Stomach (tissue), 19 donors: ENCODE measurements at places on chromosomes 6 and 20. TPM values are rescaled to one million over a fixed set of nuclear protein-coding genes. Genes with fewer than 3 reads are reported as not detected.

Gene COL9A1
- total RNA-seq, result not detected

Gene SLC25A27
- total RNA-seq, result 49.6 TPM

Gene PSORS1C1
- not detected for total RNA-seq

Gene LPA
- total RNA-seq, result not detected

Gene HLA-DOB
- total RNA-seq, result not detected

Gene ASIP
- not detected for total RNA-seq

Gene ABHD16B
- not detected for total RNA-seq

Gene MMUT
- total RNA-seq, result 21.6 TPM

Gene GNAS-AS1
- total RNA-seq, result 45.5 TPM

Gene TXLNB
- not detected for total RNA-seq

Gene HLA-DMB
- total RNA-seq, result not detected

Gene CCN6
- not detected for total RNA-seq

DNA sequence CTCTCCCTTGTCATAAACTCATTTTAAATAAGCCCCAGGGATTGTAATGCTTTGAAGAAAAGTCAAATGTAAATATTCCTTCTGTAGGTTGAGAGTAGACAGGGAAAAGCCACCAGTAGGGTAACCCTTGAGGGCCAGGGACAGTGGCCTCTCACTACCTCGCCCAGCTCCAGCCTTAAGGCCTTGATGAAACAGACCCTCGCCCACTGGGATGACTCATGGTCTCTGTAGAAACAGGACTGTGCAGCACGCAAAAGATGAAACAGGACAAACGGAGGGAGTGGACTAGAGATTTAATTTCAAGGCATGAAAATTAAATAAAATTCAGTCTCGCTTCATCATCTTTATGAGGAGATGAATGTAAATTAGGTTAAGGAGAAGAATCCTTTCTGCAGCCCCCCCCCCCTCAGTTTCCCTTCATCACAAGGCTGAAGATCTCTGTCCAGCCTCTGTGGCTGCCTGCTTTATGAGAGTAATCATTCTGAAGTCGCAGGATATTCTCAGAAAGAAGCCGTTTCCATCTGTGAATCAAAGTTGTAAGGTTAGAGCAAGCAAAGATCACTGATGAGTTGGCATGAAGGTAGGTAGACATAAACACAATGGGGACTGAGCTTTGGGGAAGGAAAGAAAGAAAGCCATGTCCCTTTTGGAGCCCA is 60.4 kb downstream of the TMEM200A start:
- no peaks in the 10 kb centered on the region for H3K27me3 ChIP-seq
- H3K36me3 ChIP-seq, result no peaks in the 10 kb centered on the region
- peak; percentile 23 for DNase-seq
- no peak overlapping the region for H3K4me3 ChIP-seq

GRCh38 chr20:44467289-44467883 is 8.3 kb upstream of the TTPAL start:
- H3K4me1 ChIP-seq, result no peaks in the 10 kb centered on the region
- no peak overlapping the region for H3K27ac ChIP-seq
- no peak overlapping the region for H3K4me3 ChIP-seq
- no peak for DNase-seq

- H3K36me3 ChIP-seq, result no peaks in the 10 kb centered on the region
- no peaks in the 10 kb centered on the region for H3K27me3 ChIP-seq
- H3K4me3 ChIP-seq, result no peak overlapping the region
- no peak overlapping the region for H3K27ac ChIP-seq
Measured at GRCh38 chr6:169165561-169166300, 87.9 kb downstream of the THBS2 start.

GRCh38 chr6:107654764-107655163 is 164.8 kb downstream of the SOBP start:
- no peak for DNase-seq
- H3K27me3 ChIP-seq, result no peaks in the 10 kb centered on the region

- no peak overlapping the region for H3K4me3 ChIP-seq
- peak; percentile 27 for DNase-seq
- H3K4me1 ChIP-seq, result no peaks in the 10 kb centered on the region
- no peak overlapping the region for H3K27ac ChIP-seq
- peaks cover 46% of the 10 kb centered on the region for H3K36me3 ChIP-seq
Measured at GRCh38 chr20:25318471-25319240, 70.8 kb downstream of the PYGB start.

GRCh38 chr20:63357921-63358905 is 2.9 kb downstream of the CHRNA4 start:
- no peak overlapping the region for H3K4me3 ChIP-seq
- peaks cover 22% of the 10 kb centered on the region for H3K4me1 ChIP-seq
- H3K27me3 ChIP-seq, result peaks cover 9% of the 10 kb centered on the region

DNA sequence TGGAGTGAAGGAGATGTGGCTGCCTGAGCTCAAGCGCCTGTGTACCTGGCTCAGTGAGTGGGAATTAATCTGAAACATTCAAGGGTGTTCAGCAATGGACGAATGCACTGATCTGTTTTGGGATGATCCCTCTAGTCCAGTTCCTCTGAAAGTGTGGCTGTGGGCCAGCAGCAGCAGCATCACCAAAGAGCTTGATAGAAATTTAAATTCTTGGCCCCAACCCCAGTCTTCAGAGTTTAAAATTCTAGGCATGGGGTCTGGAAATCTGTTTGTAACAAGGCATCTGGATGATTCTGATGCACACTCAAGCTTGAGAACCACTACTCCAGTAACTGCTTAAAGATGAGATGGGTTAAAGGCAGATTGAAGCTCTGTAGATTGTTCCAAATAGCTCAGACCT is 59.2 kb downstream of the STMND1 start:
- DNase-seq, result peak; percentile 41
- H3K36me3 ChIP-seq, result no peaks in the 10 kb centered on the region
- H3K27ac ChIP-seq, result no peak overlapping the region

- H3K27me3 ChIP-seq, result no peaks in the 10 kb centered on the region
- H3K36me3 ChIP-seq, result no peaks in the 10 kb centered on the region
Measured at GRCh38 chr6:143397227-143398222, 53.0 kb downstream of the ADAT2 start.

- no peaks in the 10 kb centered on the region for H3K36me3 ChIP-seq
- H3K27ac ChIP-seq, result no peak overlapping the region
- no peak for DNase-seq
- no peak overlapping the region for H3K4me3 ChIP-seq
- H3K4me1 ChIP-seq, result peaks cover 11% of the 10 kb centered on the region
Measured at GRCh38 chr6:137486416-137486815, 7.8 kb downstream of the OLIG3 start.

DNA sequence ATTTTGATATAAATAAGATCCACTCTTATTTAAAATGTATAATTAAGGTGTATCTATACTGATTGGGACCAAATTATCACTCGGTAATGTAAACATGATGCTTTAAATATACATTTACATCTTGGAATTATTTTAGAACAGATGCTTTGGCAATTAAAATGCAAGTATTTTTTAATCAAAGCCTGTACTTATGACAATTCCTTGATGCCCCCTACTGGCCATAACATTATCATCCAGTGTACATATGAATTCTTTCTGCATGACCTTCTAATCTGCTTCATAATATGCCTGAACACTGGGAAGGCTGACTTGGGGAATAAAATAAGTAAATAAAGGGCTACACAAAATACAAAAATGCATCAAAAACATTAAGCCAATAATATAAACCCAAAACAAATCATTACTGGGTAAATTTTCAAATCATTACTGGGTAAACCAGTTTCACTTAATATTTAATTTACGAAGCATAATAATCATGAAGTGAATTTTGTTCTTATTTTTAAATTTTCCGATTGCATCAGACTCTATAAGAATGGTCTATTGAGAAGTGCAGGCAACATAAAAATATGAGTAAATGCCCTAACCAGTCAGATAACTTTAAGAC is 65.1 kb downstream of the CGA start:
- no peaks in the 10 kb centered on the region for H3K4me1 ChIP-seq
- H3K27ac ChIP-seq, result no peak overlapping the region
- H3K36me3 ChIP-seq, result no peaks in the 10 kb centered on the region
- peak; percentile 68 for DNase-seq

DNA sequence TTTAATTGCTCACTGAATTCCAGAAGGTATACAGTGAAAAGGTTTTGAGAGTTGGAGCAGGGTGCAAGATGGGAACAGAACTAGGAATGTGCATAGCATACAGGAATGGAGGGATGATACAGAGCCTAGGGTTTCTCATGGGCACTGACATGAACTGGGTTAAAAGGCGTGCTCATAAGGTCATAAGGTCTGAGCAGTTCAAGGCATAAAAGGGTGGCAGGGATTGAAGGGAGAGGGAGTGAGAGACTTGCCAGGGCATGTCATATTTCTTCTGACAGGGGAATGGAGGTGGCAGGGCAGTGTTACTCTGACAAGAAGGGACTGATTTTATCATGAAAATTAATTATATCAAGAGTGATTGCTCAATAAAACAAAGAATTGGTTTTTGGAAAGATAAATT is 4.7 kb downstream of the MLIP start:
- no peak for DNase-seq
- no peaks in the 10 kb centered on the region for H3K36me3 ChIP-seq
- H3K4me3 ChIP-seq, result no peak overlapping the region
- no peaks in the 10 kb centered on the region for H3K4me1 ChIP-seq
- H3K27me3 ChIP-seq, result no peaks in the 10 kb centered on the region

GRCh38 chr6:154337406-154338005 is 19.1 kb downstream of the IPCEF1 start:
- DNase-seq, result no peak
- no peak overlapping the region for H3K27ac ChIP-seq
- no peaks in the 10 kb centered on the region for H3K4me1 ChIP-seq
- H3K36me3 ChIP-seq, result no peaks in the 10 kb centered on the region
- H3K27me3 ChIP-seq, result no peaks in the 10 kb centered on the region
- no peak overlapping the region for H3K4me3 ChIP-seq

GRCh38 chr20:10603971-10604864 is 69.6 kb downstream of the JAG1 start:
- peaks cover 2% of the 10 kb centered on the region for H3K36me3 ChIP-seq
- DNase-seq, result no peak
- peaks cover 17% of the 10 kb centered on the region for H3K4me1 ChIP-seq
- peak overlapping the region; percentile 74 for H3K27ac ChIP-seq

GRCh38 chr6:100704961-100705360 is 176.2 kb downstream of the ASCC3 start:
- peaks cover 8% of the 10 kb centered on the region for H3K36me3 ChIP-seq
- H3K4me1 ChIP-seq, result no peaks in the 10 kb centered on the region
- no peak for DNase-seq
- H3K27ac ChIP-seq, result no peak overlapping the region
- no peaks in the 10 kb centered on the region for H3K27me3 ChIP-seq
- no peak overlapping the region for H3K4me3 ChIP-seq

DNA sequence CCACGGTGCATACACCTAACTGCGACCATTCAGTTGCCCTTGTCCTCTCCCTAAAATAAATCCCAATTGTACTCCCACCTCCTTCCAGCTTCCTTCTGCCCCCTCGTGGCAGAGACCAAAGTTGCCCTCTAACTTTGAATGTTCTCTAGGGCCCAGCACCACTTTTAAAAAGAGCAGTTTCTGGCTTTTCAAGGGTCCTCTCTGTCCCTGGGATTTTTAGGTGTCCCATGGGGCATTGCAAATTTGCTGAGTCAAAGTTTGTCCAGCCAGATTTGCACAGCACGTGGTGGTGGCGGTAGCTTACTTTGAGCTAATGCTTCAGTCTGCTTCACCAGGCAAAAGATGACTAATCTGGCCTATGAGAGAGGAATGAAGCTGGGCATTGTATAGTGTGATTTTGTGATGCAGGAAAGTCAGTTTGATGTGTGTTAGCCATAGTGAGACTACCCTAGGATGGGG is 100.2 kb downstream of the PERP start:
- H3K27me3 ChIP-seq, result no peaks in the 10 kb centered on the region
- no peaks in the 10 kb centered on the region for H3K36me3 ChIP-seq

DNA sequence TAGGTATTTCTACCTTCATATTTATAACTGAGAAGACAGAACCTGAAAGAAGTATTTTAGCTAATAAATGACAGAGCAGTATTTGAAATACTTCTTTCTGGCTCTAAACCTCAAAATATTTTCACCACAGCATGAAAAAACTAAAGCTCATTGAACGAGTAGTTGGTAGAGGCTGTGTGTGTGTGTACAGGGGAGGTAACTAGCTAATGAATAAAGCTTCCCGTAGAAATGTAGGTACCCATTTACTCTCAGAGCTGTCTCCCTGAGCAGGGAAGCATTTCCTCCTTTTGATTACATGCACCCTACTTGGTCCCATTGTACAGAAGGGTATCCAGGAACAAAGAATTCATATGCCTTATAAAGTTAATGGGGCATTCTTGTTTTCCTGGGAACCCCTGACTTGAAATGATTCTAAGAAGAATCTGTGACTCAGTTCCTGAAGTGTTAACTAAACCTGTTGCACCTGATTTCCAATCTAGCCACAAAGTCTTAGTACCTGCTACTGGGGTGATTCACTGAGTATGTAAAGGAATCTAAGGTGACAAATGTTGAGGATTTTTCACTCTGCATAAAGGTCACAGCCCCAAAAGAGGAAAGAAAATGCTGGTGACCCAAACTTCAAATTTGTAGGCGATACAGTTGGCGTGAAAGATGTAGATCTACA is 12.5 kb downstream of the CRYBG1 start:
- H3K27me3 ChIP-seq, result no peaks in the 10 kb centered on the region
- H3K36me3 ChIP-seq, result no peaks in the 10 kb centered on the region
- H3K27ac ChIP-seq, result no peak overlapping the region
- no peak for DNase-seq

DNA sequence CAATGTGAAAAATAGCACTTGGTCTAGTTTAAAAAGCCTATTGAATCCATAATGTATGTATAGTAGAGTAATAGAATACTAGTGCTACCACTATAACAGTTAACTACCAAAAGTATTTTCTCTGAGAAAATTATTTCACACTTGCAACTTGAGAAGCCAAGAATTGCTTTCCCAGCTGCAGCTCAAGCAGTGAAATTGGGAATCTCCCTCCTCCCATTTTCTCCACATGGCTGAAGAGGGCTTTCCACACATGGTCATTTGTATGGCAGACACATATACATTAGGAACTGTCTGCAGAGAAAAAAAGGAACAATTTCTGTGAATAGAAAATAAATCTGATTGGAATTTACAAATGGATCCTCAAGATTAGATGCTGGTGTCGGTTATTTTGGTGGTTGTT is 34.5 kb downstream of the TOMM6 start:
- H3K27ac ChIP-seq, result no peak overlapping the region
- H3K36me3 ChIP-seq, result no peaks in the 10 kb centered on the region
- H3K27me3 ChIP-seq, result no peaks in the 10 kb centered on the region
- no peak overlapping the region for H3K4me3 ChIP-seq

DNA sequence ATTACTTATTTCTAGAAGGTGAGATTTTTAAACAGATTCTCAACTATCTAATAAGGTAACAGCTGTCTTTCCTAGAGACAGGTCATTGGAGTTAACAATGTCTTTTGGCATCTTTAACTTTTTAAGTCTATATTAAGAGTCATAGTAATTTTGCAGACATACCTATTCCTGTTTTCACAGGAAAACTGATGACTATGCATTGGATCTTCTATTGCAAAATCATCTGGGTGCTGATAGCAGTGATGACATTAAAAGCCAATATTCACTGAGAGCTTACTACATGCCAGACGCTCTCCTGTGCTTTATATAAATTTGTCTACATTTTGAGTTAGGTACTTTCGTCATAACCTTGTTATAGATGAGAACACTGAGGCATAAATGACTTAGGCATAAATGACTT is 462.4 kb upstream of the MARCKS start:
- H3K27me3 ChIP-seq, result no peaks in the 10 kb centered on the region
- no peaks in the 10 kb centered on the region for H3K36me3 ChIP-seq
- H3K27ac ChIP-seq, result no peak overlapping the region
- H3K4me1 ChIP-seq, result peaks cover 14% of the 10 kb centered on the region
- no peak overlapping the region for H3K4me3 ChIP-seq
- no peak for DNase-seq

- no peak overlapping the region for H3K27ac ChIP-seq
- DNase-seq, result peak; percentile 65
- no peaks in the 10 kb centered on the region for H3K4me1 ChIP-seq
- H3K36me3 ChIP-seq, result no peaks in the 10 kb centered on the region
- no peak overlapping the region for H3K4me3 ChIP-seq
Measured at GRCh38 chr6:146200176-146200575, 171.3 kb downstream of the GRM1 start.
